ENCODE measurements at places on chromosomes 1 and 21. TPM values are rescaled to one million over a fixed set of nuclear protein-coding genes. Genes with fewer than 3 reads are reported as not detected.

ACOT11 gene
- total RNA-seq = 3.3 TPM

OR2T35 gene
- total RNA-seq = not detected

HSPB7 gene
- total RNA-seq = not detected

FCER1G gene
- not detected for total RNA-seq

RYR2 gene
- not detected for total RNA-seq

CFAP74 gene
- total RNA-seq = not detected

SLC41A1 gene
- 10.5 TPM for total RNA-seq

LENEP gene
- total RNA-seq = not detected

HCRTR1 gene
- 0.13 TPM for total RNA-seq

CDA gene
- total RNA-seq = 1.1 TPM

E2F2 gene
- total RNA-seq = 1.9 TPM

TAS1R2 gene
- total RNA-seq = not detected

OPRD1 gene
- not detected for total RNA-seq

CADM3 gene
- 0.30 TPM for total RNA-seq

TCP10L gene
- total RNA-seq = not detected

LCE3E gene
- total RNA-seq = not detected

CD84 gene
- total RNA-seq = not detected

MYBPHL gene
- total RNA-seq = not detected
